ENCODE measurements at places on chromosomes 7 and 10. TPM values are rescaled to one million over a fixed set of nuclear protein-coding genes. Genes with fewer than 3 reads are reported as not detected.

Gene VAX1
- total RNA-seq = 2.5 TPM

Gene TMEM72
- not detected for total RNA-seq

Gene HSPA12A
- total RNA-seq = 39.1 TPM

Gene NAT16
- 3.4 TPM for total RNA-seq
